Aorta (tissue), 5 donors: ENCODE measurements at places on chromosomes 1 and 21. TPM values are rescaled to one million over a fixed set of nuclear protein-coding genes. Genes with fewer than 3 reads are reported as not detected.

C1QA gene
- polyA plus RNA-seq = 396 TPM

GORAB gene
- 15.1 TPM for polyA plus RNA-seq

IQGAP3 gene
- 0.10 TPM for polyA plus RNA-seq

DNA sequence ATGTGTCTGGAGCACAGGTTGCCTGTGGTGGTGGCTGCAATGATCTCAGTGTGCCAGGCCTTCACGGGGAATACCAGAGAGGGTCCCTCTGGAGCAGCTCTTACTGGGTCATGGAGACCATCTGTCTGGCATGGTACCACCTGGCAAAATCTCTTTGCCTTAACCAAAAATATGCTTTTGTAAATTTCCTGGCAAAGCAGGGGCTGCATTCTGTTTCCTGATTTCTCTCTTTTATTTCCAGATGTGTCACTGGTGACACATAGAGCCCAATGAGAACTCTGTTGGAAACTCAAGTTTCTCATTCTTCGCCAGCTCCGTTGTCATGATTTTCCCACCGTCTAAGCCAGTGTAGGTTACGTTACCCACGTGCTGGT lies 136.5 kb downstream of the FGGY start:
- DNase-seq = peak; percentile 55

- no peak for DNase-seq
Measured at GRCh38 chr1:242128951-242129502, 130.1 kb upstream of the MAP1LC3C start.
